ENCODE measurements at places on chromosomes 2 and 18.

DNA sequence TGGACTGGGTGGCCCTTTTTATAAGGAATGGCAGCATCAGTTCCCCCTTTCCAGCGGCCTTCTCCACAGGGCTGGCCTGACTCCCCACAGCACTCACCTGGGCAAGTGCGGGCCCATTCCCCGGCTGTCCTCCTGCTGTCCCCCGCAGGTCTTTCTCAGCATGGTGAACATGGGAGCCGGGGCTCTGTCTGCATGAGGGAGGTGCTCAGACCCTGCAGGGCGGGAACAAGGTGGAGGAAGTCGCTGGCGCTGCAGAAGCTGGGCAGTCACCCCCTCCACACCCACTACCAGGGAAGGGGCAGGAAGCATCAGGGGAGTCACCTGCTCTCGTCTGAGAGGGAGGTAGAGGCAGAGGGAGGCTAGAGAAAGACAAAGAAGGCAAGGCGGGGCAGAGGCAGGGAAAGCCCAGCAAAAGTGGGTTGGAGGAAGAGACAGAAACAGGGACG lies 12.2 kb downstream of the HES6 start:
- DNase-seq = no peak

- no peak for DNase-seq
These were observed 861.0 kb upstream of the VRK2 start for GRCh38 chr2:57185568-57185967.

- no peak for DNase-seq
These were observed 313.1 kb downstream of the PLCL1 start for GRCh38 chr2:198117406-198118041.

DNA sequence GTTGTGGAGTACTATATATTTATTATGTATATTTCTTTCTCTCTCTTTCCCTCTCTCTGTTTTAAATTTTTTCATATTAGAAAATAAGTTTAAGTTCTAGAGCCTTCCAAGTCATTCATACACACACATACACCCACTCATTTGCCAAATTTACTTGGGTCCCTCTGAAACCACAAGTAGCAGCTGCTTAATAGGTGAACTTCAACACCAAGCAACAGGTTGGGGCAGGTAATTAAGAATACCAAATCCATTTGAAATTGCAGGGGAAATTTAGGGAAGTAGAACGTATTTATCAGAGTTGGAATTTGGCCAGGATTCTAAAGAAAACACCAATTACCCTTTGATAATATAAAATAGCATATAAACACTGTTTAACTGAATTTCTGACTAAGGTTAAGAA lies 75.0 kb upstream of the RBBP8 start:
- DNase-seq = no peak

DNA sequence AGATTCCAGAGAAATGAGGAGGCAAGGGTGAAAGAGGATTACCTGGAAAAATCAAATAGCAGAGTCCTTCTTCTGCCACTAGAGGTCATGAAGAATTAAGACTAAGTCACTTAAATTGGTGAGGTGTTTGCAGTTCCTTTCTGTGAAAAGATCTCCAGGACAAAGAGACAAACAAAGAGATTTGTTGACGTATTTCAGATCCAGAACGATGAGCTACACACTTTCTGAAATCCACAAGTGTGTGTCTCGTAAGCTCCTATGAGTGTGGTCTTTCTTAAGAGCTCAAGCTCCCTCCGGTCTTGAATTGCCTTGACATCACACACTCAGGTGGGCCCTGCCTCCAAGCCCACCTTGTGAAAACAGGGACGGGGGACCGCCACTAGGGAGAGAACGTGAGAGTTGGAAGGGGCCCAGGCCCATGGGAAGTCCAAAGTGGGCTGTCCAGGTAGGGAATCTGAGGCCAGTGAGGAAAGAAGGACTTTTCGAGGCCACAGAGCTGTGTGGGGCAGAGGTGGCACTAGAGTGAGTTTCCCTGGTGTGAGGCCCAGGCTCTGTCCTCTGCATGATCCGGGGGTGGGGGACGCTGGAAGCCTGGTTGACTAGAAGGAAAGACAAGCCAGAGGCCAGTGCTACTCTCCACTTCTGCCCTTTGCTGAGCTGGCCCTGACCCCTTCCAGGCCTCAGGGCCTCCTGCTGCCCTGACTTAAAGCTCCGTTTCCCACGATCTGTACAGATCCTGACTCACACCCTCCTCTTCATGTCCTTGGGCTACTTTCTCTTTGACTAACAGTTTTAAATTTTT lies 168.1 kb upstream of the NCK2 start:
- no peak for DNase-seq

- no peak for DNase-seq
These were observed 66.1 kb downstream of the CIB4 start for GRCh38 chr2:26574900-26575560.

DNA sequence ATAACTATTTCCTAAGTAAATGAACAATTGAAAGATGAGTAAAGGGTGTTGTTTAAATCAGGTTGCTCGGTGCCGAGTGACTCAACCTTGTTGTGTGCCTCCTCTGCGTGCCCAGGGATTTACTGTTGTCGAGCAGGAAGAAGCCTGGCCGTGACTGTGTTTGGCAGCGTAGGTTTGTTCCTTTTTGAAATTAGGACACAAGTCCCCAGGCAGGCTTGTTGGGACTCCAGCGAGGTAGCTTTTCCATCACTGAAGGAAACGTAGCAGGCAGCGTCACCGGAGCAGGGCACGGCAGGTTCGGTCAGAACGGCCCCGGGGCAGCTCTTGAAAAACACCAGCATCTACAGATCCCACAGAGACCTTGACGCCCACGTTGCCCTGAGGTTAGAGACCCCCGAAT lies 48.6 kb downstream of the TMEM18 start:
- DNase-seq = no peak

- peak; percentile 18 for DNase-seq
These were observed 208.7 kb downstream of the ICOS start for GRCh38 chr2:204145263-204145751.

DNA sequence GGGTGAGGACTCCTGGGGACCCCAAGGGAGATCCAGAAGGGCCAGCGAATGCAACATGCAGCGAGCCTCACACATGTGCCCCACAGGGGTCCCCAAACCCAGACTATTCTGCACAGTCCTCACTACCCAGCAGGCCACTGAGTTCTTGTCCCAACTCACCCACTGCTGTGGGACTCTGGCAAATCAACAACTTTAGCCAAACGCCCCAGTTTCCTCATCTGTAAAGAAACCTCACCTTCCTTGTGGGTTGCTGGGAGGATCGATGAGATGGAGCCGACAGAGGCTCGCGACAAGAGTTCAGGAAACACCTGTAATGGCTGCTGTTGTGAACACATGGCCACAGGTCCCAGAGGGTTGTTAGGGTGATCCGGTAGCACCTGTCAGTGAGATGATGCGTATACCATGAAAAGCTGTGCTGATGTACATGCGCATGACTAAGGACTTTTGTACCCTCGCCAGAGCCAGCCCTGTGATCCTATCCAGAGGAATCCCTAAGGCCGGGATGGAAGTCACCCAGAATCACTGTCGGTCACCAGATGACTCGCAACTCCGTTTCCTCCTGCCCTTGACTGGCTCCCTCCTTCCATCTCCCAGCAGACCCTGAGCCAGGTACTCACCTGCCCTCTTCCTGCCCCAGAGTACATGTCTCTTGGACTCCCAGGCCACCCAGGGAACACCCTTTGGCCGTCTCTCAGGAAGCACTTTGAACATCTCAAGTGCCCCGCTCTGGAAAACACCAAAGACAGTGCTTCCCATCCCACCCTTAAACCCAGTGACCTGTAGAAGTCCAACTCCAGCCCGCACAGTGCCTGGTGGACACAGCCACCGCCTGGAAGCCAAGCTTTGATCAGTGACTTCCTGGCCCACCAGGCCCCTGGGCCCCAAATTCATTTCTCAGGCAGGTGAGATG lies 103.3 kb upstream of the ID2 start:
- DNase-seq = no peak

GRCh38 chr2:60413069-60413813 lies 140.2 kb downstream of the BCL11A start:
- no peak for DNase-seq

- DNase-seq = peak; percentile 69
These were observed 3.3 kb upstream of the SPRED2 start for GRCh38 chr2:65435625-65436168.

DNA sequence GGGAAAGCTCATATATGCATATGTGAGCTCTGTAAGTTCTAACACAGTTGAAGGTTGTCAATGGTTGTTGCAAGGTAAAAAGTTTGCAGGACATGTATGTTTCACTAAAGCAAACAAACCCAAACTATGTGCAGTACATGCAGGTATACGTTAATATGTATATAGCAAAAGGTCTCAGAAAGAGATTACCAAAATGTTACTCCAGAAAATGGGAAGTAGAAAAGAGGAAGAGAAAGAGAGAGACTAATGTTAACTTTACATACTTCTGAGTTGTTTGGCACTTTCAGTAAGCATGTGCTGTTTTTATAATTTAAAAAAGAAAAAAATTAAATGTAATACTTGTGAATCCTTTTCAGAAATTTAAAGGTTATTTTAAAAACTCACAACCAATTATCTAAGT lies 32.8 kb upstream of the PEX13 start:
- DNase-seq = no peak

- DNase-seq = no peak
These were observed 14.1 kb upstream of the CYS1 start for GRCh38 chr2:10094271-10094814.

GRCh38 chr2:240762249-240762648 lies 57.8 kb downstream of the KIF1A start:
- DNase-seq = no peak

GRCh38 chr2:176140513-176141317 lies 10.6 kb upstream of the HOXD4 start:
- peak; percentile 92 for DNase-seq

- DNase-seq = no peak
These were observed 209.0 kb downstream of the FAM210A start for GRCh38 chr18:13517369-13517768.

DNA sequence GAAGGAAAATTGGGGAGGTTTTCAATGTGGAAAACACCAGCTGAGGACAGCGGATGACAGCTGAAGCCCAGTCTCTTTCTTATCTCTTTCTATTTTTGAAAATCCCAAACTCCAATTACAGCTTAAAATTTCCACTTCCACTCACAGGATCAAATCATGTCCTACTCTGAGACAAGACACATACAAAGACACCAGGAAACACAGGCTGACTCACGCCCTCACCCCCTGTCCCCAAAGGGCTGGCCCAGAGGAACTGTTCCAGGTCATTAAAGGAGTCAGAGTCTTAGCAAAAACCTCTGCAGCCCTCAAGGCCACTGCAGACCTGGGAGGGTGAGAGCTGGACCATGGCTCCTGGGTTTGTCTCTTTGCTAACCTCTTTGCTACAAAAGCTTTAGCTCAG lies 143.1 kb upstream of the CAPN13 start:
- DNase-seq = no peak

GRCh38 chr18:58756596-58757240 lies 85.5 kb downstream of the MALT1 start:
- no peak for DNase-seq

DNA sequence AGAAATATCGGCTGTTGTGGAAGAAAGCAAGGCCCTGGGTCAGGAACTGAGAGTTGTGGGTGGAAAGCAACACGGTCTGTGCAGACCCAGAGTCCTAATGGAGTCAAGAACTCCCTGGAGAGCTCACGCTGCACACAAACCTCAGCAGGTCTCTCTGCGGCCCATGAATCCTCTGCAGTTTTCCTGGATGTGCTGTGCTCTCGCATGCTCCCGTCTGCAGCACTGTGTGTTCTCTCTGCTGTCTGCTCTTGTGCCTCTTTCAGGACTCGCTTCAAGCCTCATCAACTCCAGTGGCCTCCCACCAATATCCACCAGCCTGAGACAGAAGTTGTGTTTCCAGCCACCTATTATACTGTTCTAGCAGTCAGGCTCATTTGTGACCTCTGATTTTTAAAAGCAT lies 24.3 kb downstream of the RNU4ATAC start:
- no peak for DNase-seq

DNA sequence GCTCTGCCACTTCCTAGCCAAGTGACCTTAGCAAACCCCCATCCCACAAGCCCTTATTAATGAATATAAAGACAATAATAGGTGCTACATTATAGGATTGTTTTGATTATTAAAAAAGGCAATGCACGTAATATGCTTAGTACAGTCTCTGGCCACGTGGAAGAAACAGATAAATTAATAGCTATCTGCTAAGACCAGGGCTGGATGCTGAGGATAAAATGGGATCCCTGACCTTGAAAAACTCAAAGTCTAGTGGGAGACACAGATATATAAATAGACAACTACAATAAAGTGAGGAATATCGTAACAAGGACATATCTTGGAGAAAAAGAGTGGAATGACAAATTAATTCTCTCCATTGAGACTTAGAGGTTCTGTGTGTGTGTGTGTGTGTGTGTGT lies 29.9 kb upstream of the PARD3B start:
- no peak for DNase-seq

DNA sequence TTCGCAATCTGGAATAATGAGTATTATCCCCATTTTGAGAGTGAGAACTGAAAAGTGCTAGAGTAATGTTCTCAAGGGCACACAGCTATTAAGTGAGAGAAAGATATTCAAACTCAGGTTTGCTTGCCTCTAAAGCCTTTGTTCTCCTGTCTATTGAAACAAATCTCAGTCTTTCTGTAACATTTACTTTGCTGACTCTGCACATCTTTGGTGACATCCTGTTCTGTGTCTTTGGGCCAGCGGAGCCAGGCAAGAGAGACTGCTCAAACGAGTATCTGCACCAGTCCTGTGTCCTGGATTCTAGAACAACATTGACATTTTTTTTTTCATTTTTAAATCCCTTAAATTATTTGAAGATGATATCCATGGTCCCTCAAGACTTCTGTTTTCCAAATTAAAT lies 1539.2 kb upstream of the PIK3C3 start:
- DNase-seq = no peak

DNA sequence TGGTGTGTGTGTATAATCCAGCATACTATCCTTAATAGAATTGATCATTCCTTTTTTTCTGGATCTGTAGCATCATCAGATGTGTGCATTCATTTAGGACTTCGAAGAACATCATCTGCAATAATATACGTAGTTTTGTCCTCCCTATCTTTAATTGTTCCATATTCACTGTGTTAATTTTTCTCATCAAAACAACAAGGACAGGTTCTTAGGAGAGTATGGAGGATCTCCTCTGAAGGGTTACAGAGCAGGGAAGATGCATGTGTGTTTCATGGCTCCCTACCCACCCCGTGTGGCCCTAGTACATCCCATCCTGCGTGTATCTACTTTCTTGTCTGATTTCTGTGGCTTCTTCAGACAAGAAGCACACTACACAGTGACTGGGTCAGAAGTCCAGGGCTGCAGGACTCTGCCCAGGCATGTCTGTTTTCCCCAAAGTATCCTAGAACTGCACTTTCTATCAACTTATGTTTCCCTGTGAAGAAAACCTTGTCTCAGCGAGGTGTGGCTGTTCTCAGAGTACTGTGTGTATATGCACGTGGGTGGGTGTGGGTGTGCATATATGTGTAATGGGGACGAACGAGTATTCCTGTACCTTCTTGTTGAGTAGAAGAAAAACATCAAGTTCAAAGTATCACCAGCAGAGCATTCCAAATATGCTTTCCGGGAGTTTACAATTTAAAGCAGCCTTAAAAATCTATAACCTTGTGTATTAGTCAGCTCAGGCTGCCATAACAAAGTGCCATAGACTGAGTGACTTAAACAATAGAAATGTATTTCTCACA lies 220.4 kb upstream of the FOSL2 start:
- no peak for DNase-seq
